ENCODE measurements at places on chromosomes 12 and 14. TPM values are rescaled to one million over a fixed set of nuclear protein-coding genes. Genes with fewer than 3 reads are reported as not detected.

- DNase-seq, result no peak
These were observed 27.6 kb upstream of the P2RX4 start for GRCh38 chr12:121182222-121182893.

- no peak for DNase-seq
These were observed 43.4 kb upstream of the CPM start for GRCh38 chr12:68976395-68976841.

DNA sequence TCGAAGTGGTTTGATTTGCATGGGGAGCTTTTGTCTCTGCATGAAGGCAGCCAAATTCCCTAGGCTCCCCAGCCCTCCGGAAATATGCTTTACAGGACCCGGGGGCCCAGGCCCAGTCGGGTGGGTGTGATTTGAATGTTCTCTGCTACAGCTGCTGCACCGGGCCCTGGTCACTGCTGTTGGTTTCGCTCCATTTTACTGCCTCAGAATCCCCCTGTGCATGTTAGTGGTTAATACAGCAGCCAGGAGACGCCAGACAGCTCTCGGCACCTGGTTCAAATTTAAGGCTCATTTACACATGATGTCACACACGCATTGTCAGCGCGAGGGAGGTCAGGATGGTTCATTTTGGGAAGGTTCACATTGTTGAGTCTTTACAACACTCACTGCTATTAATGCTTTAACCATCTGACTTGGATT lies 99.6 kb downstream of the SLC38A6 start:
- peak; percentile 45 for DNase-seq

GRCh38 chr12:89893972-89894706 lies 185.5 kb upstream of the ATP2B1 start:
- DNase-seq, result peak; percentile 12

DNA sequence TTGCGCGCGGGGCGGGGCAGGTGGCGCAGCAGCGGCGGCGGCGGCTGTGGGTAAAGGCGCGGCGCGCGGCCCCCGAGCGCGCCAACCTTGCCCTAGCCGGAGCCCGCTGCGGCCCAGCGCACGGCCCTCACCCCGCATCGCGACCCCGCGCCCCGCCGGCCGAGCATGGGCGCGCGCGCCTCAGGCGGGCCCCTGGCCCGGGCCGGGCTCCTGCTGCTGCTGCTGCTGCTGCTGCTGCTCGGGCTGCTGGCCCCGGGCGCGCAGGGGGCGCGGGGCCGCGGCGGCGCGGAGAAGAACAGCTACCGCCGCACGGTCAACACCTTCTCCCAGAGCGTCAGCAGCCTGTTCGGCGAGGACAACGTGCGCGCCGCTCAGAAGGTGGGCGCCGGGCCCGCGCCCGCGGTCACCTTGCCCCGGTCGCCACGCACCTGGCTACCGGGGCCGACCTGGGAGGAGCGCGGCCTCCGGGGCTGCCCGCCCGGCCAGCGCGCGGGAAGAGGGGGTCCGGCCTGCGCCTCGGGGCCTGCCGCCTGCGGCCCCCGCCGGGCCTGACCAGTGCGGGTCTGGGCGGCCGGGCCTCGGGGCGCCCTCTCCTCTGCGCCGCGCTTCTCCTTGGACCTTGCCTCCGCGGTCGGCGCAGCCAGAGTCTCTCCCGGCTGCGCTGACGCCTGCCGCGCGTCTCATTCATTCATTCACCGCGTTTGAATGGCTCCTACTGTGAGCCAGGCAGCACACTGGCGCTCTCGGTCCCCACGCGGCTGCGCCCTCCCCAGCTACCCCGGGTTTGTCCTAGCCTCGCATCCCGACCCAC lies at the start of gene BRI3BP:
Gene BRI3BP, plus strand, starts transcription at position 20 of the 811 bp plus-strand sequence. Its CDS starts 146 bp downstream, at position 166.
- peak; percentile 38 for DNase-seq

GRCh38 chr12:100913872-100914592 lies 119.5 kb downstream of the ANO4 start:
- no peak for DNase-seq

GRCh38 chr12:76375939-76376338 lies 27.7 kb upstream of the BBS10 start:
- DNase-seq, result no peak

GRCh38 chr12:15439459-15439858 lies 117.2 kb downstream of the PTPRO start:
- DNase-seq, result no peak

GRCh38 chr12:48002773-48003218 lies 1.5 kb downstream of the COL2A1 start:
- DNase-seq, result peak; percentile 30

GRCh38 chr14:28870033-28870564 lies 103.5 kb downstream of the FOXG1 start:
- DNase-seq, result no peak

DNA sequence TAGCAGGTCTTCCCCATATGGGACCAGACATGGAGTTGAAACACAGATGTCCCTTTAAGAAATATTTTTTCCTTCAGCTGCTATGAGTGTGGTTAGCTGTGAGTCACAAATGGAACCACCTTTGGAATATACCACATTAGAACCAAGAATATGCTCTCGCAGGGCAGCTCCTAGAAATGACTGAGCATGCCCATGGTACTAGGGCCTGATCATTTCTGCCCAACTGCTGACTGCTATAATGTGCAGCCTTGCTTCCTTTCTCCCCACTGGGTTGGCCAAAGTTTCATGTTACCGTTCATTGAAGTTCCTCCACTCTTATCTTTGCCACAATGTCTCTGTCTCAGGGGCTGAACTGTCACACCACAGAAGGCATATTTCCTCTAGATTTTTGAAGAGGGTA lies 1074.6 kb downstream of the FLRT2 start:
- DNase-seq, result no peak

DNA sequence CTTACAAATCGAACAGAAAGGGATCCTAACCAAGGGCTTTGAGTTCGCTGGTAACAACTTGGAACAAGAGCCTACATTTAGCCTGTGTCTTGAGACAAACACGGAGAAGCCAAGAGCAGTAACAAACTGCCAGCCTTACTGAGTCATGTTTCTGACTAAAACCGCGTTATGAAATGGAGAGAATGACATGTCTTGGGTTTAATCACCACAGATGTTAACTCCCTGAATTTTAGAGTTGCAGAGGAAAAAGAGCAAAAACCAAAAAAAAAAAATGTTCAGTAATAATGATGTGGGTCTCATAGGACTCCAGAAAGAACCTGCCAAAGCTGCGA lies 1.0 kb downstream of the BLTP3B start:
- peak; percentile 88 for DNase-seq

DNA sequence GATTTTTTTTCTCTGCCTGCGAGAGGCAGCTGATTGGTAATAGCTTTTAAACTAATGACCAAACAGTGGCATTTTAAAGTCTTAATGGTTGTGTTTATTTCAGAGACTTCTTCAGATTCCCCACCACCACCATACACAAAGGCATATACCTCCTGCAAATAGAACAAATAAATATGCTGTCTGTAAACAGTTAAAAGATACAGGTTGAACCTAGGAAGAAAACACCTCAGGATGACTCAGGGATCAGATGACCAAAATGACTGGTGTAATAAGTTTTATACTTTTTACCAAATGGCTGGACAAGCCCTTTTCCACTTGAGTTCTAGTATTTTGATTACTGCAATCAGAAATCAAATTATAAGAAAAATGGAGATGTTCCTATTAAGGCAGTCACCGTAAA lies 364.1 kb downstream of the PAWR start:
- no peak for DNase-seq

- no peak for DNase-seq
These were observed 18.1 kb downstream of the WNK1 start for GRCh38 chr12:770479-770878.

DNA sequence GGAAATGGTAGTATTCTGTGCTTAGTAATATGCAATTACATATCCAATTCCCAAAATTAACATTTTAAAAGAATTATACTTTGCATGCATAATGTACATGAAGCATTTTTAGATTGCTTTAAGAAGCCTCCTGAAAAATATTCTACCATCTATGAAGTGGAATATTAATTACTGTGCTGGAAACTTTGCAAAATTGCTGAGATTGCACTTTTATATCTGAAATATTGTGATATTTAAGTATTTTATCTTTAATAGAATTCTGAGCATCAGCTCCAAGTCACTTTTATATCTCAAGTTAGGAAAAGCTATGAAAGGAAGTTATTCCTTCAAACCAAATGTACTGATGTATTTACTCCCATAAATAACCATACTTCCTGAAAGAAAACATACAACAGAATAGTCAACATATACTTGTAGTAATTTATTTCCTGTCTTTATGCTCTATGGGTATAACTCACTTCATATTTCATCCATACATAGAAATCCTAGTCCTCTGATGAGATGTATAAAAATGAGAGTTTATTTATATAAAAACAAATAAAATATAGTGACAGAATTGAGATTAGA lies 152.7 kb downstream of the PLEKHA5 start:
- DNase-seq, result no peak

DNA sequence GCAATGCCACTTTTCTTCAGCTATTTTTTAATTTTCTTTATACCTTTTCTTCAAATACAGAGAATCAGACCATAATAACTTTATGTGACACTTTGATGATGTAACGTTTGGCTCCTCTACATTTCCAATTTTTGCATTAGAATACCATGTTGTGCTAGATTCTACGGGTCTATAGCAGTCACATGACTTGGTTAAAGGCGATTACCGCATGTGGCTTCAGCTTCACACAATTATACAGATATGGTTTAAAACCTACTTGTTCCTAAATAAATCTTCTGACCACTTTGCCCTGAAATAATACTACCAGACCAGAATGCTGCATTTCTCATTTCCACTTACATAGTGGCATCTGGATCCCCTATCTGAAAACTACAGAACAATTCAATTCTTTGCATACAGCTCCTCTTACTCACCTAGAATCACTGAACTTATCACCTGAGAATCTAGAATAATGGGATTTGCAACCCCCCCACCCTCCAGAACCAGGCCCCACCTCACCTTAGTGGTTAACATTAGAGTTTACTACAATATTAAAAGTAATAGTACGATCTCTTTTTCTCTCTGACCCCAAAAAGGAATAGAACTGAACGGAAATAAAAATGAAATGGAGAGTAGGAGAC lies 1.3 kb downstream of the MAX start:
- DNase-seq, result no peak

DNA sequence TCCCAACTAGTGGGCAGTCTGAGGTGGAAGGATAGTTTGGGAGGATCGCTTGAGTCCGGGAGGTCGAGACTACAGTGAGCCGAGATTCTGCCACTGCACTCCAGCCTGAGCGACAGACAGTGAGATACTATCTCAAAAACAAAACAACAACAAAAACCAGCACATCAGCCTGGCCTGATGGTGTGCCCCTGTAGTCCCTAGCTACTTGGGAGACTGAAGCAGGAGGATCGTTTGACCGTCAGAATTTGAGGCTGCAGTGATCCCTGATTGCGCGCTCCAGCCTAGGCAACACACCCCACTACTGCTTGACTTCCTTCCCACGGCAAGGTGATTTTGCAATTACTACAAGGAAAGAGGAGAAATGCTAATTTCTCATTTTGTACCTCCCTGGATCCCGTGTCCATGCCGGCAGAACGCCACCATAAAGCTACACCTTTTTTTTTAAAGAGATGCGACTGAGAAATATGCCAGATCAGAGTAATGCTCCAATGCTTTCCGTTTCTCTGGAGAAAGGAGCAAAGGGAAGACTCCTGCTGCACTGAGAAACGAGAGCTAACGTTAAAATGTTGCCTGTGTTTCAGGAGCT lies 672 bp upstream of the SCFD1 start:
- DNase-seq, result peak; percentile 40

- peak; percentile 68 for DNase-seq
These were observed 19.7 kb downstream of the SOAT2 start for GRCh38 chr12:53122961-53123468.

DNA sequence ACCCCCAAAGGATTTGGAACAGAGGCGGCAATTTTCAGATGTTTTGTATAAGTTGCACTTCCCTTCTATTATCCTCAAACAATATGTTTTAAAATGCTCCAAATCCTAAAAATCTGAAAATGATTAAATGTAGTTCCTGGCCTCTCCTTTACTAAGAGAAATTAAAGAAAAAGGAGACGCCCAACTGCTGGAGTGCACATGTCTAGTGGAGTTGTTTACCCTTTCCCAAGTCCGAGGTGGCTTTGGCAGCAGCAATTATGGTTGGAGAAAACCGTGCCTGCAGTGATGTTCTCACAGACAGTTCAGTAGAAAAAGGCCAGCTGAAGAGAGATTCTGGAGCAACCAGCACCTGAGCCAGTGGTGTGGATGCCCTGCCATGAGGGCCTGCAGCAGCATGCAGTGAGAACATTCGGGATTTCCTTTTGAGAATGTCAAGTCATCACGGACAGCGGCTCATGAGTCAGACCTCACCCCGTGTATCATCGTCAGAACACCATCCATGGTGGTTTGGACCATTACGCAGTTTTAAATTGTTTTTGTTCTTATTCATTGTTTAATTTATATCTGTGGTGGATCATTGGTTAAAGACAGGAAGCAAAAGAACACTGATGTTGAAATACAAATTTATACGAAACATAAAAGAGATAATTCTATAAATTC lies 179.0 kb upstream of the KRR1 start:
- peak; percentile 95 for DNase-seq

- no peak for DNase-seq
These were observed 4.6 kb upstream of the SELPLG start for GRCh38 chr12:108638141-108638827.

GRCh38 chr12:93573552-93574223 lies 1.2 kb downstream of the SOCS2 start:
- peak; percentile 71 for DNase-seq

- no peak for DNase-seq
These were observed 47.5 kb upstream of the DYNC1H1 start for GRCh38 chr14:101916816-101917412.

- DNase-seq, result no peak
These were observed 73.0 kb downstream of the GCH1 start for GRCh38 chr14:54829486-54830224.

GRCh38 chr12:26401874-26402273 lies 206.5 kb downstream of the SSPN start:
- DNase-seq, result no peak

SPX gene
- total RNA-seq, result 0.39 TPM

COCH gene
- not detected for total RNA-seq

KLHDC1 gene
- 0.20 TPM for total RNA-seq

SSTR1 gene
- 0.64 TPM for total RNA-seq

MYRFL gene
- total RNA-seq, result not detected

LRRC10 gene
- total RNA-seq, result not detected

FGF6 gene
- total RNA-seq, result not detected

STYK1 gene
- total RNA-seq, result 5.9 TPM

CACNA1C gene
- 3.6 TPM for total RNA-seq

MYF6 gene
- not detected for total RNA-seq

TBC1D30 gene
- 0.52 TPM for total RNA-seq

C12orf60 gene
- 0.69 TPM for total RNA-seq

LTBP2 gene
- 5.2 TPM for total RNA-seq

KCTD10 gene
- total RNA-seq, result 37.9 TPM

FAM90A1 gene
- not detected for total RNA-seq

Measured in M059J (cell line).